Panc1 (cell line): ENCODE measurements at places on chromosomes 16 and 17.

GRCh38 chr16:89155184-89155679 is 16.3 kb upstream of the CDH15 start:
- DNase-seq: no peak

DNA sequence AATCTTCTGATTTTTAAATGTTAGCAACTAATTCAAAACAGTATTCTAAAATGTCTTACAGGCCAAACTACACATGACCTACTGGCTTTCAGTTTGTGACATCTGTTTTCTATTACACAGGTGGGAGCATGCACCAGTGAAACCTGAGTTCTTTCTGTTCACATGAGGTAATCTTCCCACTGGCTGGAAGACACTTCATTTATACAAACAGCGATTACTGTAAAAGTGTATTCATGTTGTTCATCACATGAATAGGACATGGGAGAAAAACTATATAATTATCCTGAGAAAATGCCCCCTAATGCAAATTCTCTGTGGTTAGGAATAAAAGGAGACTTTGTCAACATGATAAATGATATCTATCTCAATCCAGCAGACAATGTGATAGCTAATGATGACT is 11.1 kb upstream of the PIK3R5 start:
- no peak for DNase-seq

- no peak for DNase-seq
Measured at GRCh38 chr16:83908798-83909197, 9.9 kb downstream of the MLYCD start.

DNA sequence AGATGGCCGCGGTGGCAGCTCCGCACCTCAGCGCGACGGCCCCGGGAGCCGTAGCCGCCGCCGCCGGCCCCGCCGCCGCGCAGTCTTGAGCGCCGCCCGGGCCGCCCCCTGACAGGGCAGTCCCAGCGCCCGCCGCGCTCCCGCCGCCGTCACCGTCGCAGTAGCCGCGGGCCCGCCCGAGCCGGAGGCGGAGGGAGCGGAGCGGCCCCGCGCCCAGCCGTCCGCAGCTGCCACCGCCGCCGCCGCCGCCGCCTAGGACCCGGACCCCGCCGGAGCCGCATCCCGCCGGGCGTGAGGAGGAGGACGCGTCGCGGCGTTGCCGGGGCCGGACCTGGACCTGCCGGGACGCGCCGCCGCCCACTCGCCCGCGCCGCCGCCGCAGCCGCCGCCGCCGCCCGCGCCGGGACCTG is 218 bp downstream of the TNRC6C start:
- no peak for DNase-seq

DNA sequence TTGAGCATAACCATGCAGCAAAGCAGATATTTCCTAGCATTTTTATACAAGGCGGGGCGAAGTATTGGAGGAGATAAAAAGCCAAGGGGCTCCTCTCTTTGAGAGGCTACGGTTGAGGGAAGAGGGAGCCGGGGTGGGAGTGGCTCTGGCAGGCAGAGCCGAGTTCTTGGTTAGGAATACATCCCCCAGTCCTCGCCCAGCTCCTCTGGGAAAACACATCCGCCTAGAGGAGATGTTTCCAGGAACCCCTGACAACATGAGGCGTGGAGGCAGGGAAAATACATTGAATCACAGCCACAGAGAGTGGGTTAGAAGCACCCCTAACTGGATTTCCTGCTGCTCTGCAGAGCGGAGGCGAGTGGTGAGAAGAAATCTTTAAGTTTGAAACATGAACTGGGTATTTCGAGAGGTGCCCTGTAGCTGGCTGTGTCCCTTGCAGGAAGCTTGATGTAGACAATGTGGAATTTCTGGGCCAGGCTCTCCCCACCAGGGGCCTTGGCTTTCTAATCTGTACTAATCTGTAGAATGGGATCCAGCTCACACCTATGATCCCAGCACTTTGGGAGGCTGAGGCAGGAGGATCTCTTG is 27.3 kb downstream of the TTYH2 start:
- no peak for DNase-seq

- no peak for DNase-seq
Measured at GRCh38 chr16:67448580-67448979, 17.7 kb downstream of the HSD11B2 start.

- DNase-seq: no peak
Measured at GRCh38 chr16:71565812-71566700, 10.8 kb downstream of the TAT start.

- no peak for DNase-seq
Measured at GRCh38 chr17:33689725-33690124, 396.6 kb upstream of the ASIC2 start.

GRCh38 chr16:81595629-81596292 is 151.2 kb downstream of the CMIP start:
- no peak for DNase-seq

- no peak for DNase-seq
Measured at GRCh38 chr16:79444572-79444971, 156.0 kb downstream of the MAF start.

GRCh38 chr16:57646388-57647039 is 18.1 kb downstream of the ADGRG1 start:
- DNase-seq: no peak

- no peak for DNase-seq
Measured at GRCh38 chr16:8587065-8587464, 3.2 kb downstream of the TMEM114 start.

GRCh38 chr16:89491974-89492687 is 1.8 kb upstream of the ANKRD11 start:
- no peak for DNase-seq

DNA sequence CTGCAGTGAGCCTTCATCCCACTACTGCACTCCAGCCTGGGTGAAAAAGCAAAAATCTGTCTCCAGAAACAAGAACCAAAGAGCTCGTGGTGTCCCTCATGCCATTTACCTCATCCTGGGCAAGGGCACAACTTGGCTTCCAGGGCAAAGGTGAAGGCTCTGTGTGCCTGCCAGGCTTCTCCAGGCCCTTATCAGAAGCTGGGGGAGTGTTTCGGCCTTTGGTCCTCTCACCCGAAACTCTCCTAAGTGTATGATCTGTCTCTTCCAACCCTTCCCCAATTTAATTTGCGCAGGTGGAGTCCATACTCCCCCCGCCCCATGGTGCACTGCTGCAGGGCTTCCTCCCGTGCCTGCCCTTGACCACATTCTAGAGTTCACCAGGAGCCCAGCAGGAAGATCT is 1.1 kb downstream of the CES2 start:
- DNase-seq: no peak

GRCh38 chr16:89924297-89924924 is 1.3 kb downstream of the TUBB3 start:
- no peak for DNase-seq

DNA sequence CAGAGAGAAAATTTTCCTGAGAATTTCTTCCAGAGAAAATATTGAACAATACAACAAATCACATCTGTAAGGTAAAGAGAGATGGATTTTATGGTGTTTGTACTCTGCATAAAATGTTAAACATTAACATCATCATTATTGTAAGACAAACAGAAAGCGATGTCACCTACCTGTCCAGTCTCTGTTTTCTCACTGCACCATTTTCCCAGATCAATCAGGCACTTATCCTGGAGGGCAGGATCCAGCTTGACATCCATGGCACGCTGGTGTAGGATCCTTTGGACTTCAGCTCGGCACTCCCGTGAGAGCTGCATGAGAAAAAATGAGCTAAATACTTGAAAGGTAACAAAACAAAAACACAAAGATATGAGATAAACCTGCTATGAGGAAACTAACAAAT is 55.9 kb upstream of the CLEC18B start:
- DNase-seq: no peak

- DNase-seq: no peak
Measured at GRCh38 chr17:75366432-75366831, 39.0 kb downstream of the GRB2 start.

DNA sequence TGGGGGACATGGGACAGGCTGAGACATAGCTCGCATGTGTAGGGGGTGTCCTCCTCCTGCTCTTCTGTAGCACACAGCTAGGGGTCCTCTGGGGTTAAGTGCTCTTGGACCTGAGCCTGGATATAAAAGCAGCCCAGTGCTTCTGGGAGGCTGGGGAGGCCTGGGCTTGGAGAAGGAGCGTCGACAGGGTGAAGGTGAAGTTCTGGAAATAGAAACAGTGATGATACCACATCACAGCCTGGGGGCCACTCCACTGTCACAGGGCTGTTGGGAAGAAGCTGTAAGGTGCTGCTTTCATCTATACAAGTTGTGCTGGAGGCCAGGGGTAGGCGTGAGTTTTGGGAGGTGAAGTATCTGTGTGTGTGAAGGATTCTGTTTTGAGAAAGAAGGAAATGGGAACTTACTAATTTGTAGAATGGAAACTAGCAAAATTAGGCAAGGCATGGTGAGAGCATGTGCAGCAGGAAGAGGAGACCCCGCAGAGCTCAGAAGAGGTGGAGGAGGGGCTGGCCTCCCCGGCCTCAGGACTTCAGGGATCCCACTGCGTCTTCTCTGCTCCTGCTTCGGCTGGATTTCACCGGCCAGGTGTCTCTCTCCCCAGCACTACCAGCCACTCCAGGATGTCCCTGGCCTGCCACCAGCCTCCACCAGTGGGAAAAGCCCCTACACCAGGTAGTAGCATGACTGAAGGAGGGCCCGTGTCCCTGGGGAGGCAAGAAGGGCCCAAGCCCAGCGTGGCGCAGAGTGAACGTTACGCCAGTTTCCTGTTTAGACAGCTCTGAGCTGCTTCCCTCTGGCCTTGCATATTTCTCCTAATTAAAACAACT is 19.4 kb downstream of the PLCG2 start:
- DNase-seq: no peak
